ENCODE measurements at places on chromosomes 11 and 22.

DNA sequence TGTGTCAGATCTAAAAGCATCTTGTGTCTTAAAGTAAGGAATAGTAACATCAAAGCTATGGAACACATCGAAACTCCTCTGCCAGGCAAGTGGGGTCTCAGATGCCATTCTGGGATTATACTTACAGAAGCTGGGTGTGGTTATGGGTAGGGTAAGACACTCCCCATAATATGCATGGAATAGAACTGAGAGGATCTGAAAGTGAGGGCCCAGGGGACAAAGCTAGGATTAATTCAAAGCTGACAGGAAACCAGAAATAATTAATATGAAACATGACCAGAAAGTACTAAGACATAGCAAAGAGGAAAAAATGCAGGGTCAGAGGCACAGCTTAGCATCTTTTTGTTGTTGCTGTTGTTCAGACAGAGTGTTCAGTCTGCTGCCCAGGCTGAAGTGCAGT, 40.2 kb upstream of the EED start:
- DNase-seq: no peak

GRCh38 chr11:76658231-76658630, 12.3 kb downstream of the LRRC32 start:
- DNase-seq: no peak

DNA sequence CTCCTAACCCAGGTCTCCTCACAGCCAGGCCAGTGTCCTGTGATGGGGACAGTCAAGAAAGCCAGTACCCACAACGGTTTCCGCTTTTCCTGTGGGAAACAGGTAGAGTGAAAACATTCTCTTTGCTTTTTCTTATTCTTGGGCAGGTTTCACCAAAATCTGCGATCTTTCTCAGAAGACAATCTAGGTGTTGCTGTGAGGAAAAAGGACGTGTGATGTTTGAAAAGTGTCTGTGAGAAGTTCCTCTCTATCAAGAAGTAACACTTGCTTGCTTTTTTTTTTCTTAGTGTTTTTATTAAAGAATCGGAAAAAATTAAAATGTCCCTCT, 9.2 kb upstream of the IL2RB start:
- DNase-seq: no peak

- no peak for DNase-seq
These were observed 20.5 kb downstream of the MRE11 start for GRCh38 chr11:94472916-94473799.

GRCh38 chr22:16776080-16776479, 49.1 kb downstream of the XKR3 start:
- no peak for DNase-seq

GRCh38 chr11:86811637-86812321, 11.4 kb downstream of the PRSS23 start:
- DNase-seq: peak; percentile 88

- DNase-seq: no peak
These were observed 55.3 kb upstream of the SLC36A4 start for GRCh38 chr11:93253111-93253510.

DNA sequence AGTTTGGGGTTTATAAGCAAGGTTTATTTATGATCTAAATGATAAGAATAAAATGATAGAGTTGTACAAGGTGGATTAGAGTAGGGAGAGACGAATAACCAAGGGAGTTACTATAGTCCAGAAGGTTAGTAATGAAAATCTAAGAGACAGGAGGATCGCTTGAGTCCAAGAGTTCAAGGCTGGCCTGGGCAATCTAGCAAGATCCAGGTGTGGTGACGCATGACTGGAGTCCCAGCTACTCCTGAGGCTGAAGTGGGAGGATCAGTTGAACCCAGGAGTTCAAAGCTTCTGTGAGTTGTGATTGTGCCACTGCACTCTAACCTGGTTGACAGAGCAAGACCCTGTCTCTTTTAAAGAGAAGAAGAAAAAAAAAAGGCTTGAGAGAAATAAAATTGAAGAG, 12.3 kb downstream of the HMGXB4 start:
- no peak for DNase-seq

GRCh38 chr11:28417601-28418323, 309.6 kb downstream of the METTL15 start:
- DNase-seq: peak; percentile 8

DNA sequence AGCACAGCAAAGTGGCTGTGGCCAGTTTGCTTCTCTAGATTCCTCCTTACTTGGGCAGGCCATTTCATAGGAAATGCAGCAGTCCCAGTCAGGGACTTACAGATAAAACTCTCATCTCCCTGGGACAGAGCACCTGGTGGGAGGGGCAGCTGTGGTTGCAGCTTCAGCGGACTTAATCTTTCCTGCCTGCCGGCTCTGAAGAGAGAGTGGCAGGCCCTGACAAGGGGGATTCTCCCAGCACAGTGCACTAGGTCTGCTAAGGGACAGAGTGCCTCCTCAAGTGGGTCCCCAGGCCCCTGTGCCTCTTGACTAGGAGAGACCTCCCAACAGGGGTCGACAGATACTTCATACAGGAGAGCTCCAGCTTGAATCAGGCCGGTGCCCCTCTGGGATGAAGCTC, 1649.1 kb downstream of the LRRC4C start:
- no peak for DNase-seq

GRCh38 chr11:3000032-3000961, 8.2 kb upstream of the NAP1L4 start:
- DNase-seq: peak; percentile 47

DNA sequence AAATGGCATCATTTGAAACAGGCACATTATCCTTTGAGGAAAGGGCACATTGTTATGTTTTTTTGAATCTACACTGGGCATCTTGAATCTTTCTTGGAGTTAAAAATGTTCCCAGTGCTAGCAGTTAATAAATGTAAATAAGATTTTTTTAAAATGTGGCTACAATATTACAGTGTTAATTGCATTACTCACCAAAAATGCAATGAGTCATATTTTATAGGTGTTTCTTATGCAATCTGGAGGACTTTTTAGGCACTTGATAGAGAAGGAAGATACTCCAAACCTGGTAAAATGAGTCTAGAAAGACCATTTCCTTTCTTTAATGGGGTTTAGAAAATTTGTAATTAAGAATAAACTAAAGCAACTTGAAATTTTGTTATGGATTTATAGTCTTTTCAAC, 238.0 kb downstream of the METTL15 start:
- peak; percentile 38 for DNase-seq

DNA sequence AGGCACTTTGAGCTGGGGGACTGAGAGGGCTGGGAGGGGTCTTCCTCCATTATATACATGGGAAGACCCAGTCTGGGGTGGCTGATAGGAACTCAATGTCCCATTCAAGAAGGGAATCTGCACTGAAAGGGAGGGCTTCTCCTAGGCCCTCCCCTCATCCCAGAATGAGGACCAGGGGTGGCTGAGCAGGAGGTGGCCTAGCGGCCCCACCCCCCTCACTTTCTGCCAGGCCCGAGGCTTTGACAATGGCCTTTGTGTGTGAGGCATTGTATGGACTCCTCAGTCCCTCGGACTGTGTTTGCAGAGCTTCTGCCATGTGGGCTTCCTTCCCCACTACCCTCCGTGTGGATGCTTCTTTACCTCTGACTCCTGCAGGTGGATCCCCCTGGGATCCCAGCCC, 65.7 kb downstream of the NECTIN1 start:
- no peak for DNase-seq

DNA sequence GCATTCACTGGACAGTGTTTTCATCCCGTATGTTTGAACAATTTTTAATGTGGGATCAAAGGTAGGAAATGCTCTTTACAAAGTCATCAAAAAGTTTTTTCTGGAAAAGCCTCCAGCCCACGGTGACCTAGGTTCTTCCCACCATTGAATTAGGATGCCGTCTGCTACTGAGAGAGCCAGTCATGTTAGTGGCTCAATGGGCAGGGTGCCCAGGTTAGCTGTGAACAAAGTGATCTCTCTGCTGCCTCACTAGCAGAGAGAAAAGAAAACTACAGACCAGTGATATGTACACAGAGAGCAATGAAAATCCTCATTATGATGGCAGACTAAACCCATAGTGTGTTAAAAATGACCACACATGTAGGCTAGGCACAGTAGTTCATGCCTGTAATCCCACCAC, 32.4 kb downstream of the KCNQ1 start:
- DNase-seq: no peak

DNA sequence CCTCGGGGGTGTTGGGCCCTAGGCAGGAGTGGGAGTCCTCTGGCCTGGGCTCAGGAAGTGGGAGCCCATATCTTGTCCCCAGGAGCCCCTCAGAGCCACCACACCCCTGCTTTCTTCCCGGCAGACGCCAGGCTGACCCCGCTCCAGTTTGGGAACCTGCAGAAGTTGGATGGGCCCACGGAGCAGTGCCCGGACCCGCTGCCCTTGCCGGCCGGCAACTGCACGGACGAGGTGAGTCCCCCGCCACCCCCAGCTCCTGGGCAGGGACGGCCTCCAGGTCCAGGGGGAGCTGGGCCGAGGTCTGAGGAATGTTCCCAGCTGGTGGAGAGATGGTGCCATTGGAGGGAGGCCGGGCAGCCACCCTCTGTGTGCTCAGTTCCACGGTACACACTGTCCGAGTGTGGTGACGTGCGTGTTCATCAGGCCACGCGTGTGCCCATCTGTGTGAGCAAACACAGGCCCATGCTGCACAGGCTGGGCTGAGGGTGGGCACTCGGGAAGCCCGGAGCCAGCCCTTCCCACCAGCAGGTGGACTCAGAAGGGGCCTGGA, 4.8 kb downstream of the MUC5B start:
- DNase-seq: no peak

Data from EL (cell line).